ENCODE measurements at places on chromosomes 11 and 22.

DNA sequence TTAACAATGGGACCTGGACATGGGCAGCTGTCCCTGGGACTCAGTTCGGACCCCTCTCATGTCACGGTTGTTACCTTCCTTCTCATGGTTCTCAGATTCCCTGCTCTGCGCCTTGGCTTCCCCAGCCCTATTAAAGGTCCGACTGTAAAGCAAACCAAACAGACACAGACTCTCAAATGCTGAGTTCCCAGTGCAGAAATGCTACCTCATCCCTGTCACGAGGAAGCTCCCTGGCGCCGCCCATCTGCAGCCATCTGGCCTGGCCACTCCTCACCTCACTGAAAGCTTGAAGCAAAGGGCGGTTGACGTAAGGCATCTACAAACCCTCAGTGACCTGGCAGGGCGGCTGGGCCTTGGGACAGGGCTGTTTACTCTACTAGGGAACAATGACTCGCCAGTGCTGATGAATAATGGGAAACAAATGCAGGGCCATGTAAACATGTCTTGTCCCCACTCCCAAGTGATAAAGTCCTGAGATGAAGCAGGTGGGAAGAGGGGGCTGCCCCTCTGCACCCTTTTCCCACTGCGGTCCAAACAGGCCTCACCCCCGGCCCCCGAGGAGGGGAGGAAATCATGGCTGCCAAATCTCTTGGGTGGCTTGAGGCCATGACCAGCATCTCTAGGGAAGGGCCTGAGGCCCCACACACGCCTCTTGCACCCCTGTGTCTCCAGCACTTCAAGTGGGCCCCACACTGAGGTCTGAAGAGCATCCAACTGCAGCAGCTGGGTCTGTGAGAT, 49.3 kb downstream of the SCUBE1 start:
- H3K27ac ChIP-seq = peak overlapping the region; percentile 21
- peaks cover 10% of the 10 kb centered on the region for H3K4me1 ChIP-seq
- no peak overlapping the region for H3K4me3 ChIP-seq
- no peaks in the 10 kb centered on the region for H3K36me3 ChIP-seq
- no peaks in the 10 kb centered on the region for H3K27me3 ChIP-seq

DNA sequence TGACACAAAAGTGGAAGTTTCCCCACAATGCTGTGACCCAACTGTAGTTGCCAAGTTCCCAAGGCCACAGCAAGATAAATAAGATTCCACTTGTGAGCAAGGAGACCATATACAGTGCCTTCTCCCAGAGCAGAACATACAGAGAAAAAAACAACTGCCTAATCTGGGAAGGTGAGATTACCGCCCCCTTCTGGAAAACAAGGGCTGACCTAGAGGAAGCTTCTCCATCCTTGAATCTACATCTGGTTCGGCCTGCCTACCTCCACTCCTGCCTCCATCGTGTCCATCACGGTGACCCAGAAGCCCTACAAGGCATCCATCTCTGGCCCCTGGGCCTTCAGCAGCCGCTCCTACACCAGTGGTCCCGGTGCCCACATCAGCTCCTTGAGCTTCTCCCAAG, 6.1 kb upstream of the RNASEH2C start:
- no peak overlapping the region for H3K4me3 ChIP-seq
- no peak overlapping the region for H3K27ac ChIP-seq
- peaks cover 5% of the 10 kb centered on the region for H3K4me1 ChIP-seq
- DNase-seq = no peak
- H3K36me3 ChIP-seq = no peaks in the 10 kb centered on the region

DNA sequence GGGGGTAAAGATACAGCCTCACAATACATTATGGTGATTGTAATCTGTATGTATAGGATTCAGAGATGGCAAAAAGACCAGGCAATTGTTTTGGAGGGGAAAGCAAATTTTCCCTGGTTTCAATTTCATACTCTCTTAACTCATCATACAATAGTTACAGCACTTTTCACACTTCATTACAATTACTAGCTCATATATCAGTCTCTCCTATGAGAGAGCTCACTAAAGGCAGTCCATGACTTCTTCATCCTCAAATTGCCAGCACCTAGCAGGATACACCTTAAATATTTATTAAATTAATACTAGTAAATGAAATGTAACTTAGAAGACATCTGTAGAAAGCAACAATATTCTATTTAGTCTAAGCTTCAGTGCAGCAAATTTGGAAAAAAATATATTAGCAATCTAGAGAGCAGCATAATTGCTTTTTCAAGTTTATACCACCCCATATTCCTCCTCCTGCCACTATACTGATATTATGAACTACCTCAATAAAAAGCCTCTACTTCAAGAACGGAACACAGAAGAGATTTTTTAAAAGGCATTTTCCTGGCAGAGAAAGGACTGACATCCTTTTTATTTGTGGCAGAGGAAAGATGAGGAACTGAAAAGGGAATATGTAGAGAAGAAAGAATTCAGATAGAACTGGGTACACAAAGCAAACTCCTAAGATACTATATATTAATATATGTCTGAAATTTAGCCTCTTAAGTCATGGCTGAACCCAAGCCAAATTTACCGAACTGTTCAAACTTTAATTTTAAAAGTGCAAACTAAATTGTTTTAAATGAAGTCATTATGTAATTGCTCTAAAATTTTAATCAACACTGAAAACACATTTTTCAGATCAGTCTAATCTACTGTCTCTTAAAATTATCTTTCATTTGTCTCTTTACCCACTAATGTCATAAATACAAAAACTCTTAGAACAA, 27.7 kb downstream of the PICALM start:
- DNase-seq = no peak
- H3K36me3 ChIP-seq = peaks cover 14% of the 10 kb centered on the region
- H3K4me1 ChIP-seq = peaks cover 63% of the 10 kb centered on the region
- H3K27ac ChIP-seq = peak overlapping the region; percentile 45
- no peak overlapping the region for H3K4me3 ChIP-seq

GRCh38 chr22:49968831-49969661, 8.5 kb downstream of the PIM3 start:
- peaks cover 3% of the 10 kb centered on the region for H3K36me3 ChIP-seq
- DNase-seq = peak; percentile 43
- H3K4me1 ChIP-seq = peaks cover 14% of the 10 kb centered on the region

DNA sequence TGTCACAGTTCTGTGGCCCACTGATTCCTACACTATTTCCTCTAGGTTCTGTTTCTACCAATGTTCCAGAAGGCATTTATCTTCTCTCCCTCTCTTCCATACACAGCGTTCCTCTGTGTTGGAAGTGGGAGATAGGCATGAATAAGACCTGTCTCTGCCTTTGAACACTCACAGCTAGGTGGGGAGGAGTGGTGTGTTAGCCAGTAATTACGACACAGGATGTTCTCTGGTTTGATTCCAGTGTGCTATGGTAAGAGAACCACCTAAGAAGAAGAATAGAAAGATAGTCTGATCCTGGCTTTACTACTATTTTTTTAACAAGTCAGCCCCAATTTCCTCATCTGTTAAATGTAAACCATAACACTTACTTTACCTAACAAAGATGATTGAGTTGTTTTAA, 200.2 kb upstream of the MTMR2 start:
- H3K4me3 ChIP-seq = no peak overlapping the region
- H3K27me3 ChIP-seq = no peaks in the 10 kb centered on the region
- H3K27ac ChIP-seq = no peak overlapping the region
- no peak for DNase-seq
- H3K4me1 ChIP-seq = peaks cover 29% of the 10 kb centered on the region
- peaks cover 24% of the 10 kb centered on the region for H3K36me3 ChIP-seq

- no peak overlapping the region for H3K27ac ChIP-seq
- H3K36me3 ChIP-seq = no peaks in the 10 kb centered on the region
- no peak overlapping the region for H3K4me3 ChIP-seq
Measured at GRCh38 chr11:8309311-8309710, 45.6 kb upstream of the LMO1 start.

DNA sequence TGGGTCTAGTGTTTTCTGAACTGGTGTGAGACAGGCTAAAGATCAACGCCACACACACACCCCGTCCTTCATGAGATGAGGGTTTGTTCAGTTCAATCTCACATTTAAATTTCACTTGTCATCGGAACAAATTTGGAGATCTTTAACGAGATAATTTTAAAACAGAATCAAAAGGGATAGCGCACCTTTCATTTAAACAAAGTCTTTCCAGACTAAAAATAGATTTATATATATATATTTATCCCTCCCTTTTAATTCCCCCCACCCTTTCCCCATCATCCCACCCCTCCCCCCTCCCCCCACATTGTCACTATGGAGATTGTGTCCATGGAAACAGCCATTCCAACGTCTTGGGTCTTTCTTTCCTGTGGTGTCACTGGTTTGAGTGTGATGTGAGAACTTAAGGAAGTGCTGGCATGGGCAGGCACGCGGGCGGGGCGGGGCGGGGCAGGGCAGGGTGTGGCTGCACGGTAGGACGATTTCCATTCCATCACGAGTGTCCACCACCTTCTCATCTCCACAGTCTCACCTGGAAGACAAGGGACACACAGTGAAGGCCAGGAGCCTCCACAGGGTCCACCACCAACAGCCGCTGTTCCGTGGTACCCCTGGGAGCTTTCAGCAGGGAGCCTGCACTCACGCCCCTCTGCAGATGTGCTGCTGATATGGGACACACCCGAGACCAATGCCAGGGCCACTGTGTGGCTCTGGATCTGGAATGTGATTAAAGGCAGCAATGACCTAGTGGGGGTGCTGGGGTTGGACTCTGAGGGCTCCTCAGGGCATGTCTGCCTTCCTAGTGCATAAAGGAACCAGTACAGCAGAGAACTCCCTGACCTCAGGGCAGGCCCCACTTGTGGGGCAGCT, 30.5 kb upstream of the CYP2D6 start:
- no peak overlapping the region for H3K27ac ChIP-seq
- no peak for DNase-seq
- no peak overlapping the region for H3K4me3 ChIP-seq

DNA sequence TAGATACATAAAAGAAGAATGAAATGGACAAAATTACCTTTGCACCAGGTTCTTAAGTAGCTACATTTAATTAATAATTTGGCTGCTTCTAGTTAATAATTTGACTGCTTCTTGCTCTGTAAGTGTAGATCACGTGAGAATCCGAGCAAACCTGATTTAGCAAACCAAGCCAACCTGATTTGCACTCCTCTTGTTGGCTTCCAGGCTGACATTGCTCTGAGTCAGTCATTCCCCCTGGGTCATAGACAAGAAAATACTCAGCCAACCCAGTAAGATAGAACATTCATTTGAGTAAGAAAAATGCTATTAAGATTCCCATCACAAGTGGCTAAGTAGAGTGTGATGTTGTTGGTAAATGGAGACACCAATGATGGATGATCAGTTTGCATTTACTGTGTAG, 304.1 kb downstream of the C11orf87 start:
- no peak for DNase-seq
- H3K4me1 ChIP-seq = no peaks in the 10 kb centered on the region

GRCh38 chr11:117929916-117930570, 841 bp upstream of the TMPRSS13 start:
- H3K27me3 ChIP-seq = peaks cover 7% of the 10 kb centered on the region
- H3K27ac ChIP-seq = peak overlapping the region; percentile 95
- peak overlapping the region; percentile 35 for H3K4me3 ChIP-seq
- no peaks in the 10 kb centered on the region for H3K36me3 ChIP-seq

- H3K36me3 ChIP-seq = peaks cover 40% of the 10 kb centered on the region
- H3K27ac ChIP-seq = no peak overlapping the region
- no peak for DNase-seq
- H3K4me3 ChIP-seq = no peak overlapping the region
- H3K4me1 ChIP-seq = peaks cover 43% of the 10 kb centered on the region
Measured at GRCh38 chr11:108221371-108221770, 1.1 kb downstream of the NPAT start.

GRCh38 chr11:133659538-133660201, 127.4 kb upstream of the OPCML start:
- H3K4me3 ChIP-seq = no peak overlapping the region
- peaks cover 3% of the 10 kb centered on the region for H3K4me1 ChIP-seq
- H3K27ac ChIP-seq = no peak overlapping the region
- no peak for DNase-seq

DNA sequence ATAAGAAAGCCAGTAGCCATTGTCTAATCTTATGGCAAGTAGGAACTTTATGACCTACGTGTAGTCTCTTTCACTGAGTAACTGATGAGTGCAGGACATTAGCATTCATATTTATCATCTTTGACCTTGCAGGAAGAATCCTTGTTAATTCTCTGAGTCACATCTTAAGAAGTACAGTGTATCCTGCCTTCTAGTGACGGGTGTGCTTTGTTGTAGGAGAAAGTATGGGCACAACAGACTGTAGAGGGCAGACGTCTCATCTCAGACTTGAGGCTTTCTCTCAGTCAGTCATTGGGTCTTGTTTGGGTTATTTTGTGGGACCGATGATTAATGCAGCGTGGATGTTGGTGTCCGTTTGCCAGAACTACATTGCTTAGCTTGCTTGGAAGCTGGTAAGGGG, 6.8 kb downstream of the RNF214 start:
- H3K36me3 ChIP-seq = peaks cover 7% of the 10 kb centered on the region
- DNase-seq = no peak
- H3K27ac ChIP-seq = no peak overlapping the region
- H3K4me1 ChIP-seq = peaks cover 3% of the 10 kb centered on the region
- no peak overlapping the region for H3K4me3 ChIP-seq

DNA sequence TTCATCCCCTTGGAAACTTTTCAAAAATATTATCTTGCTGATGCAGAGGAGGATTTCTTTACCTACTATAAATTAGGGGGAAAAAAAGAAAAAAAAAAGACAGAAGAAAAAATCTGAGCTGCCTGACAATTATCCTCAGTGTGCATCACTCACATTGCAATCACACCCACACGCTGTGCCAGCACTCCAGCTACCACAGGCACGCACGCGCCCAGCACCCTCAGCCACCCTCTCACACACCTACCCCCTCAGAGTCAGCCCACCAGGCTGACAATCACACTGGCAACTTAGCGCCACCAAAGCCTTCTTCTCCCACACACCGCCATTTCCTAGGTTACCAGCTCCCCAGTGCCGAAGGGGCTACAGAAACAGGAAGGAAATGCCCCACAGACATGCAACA, 236.1 kb downstream of the KCNA4 start:
- H3K4me1 ChIP-seq = no peaks in the 10 kb centered on the region
- H3K27me3 ChIP-seq = no peaks in the 10 kb centered on the region
- H3K4me3 ChIP-seq = no peak overlapping the region
- no peaks in the 10 kb centered on the region for H3K36me3 ChIP-seq
- no peak for DNase-seq
- H3K27ac ChIP-seq = no peak overlapping the region

GRCh38 chr11:101993172-101993571, 54.1 kb upstream of the CFAP300 start:
- no peaks in the 10 kb centered on the region for H3K36me3 ChIP-seq
- H3K27me3 ChIP-seq = no peaks in the 10 kb centered on the region
- no peak overlapping the region for H3K4me3 ChIP-seq

DNA sequence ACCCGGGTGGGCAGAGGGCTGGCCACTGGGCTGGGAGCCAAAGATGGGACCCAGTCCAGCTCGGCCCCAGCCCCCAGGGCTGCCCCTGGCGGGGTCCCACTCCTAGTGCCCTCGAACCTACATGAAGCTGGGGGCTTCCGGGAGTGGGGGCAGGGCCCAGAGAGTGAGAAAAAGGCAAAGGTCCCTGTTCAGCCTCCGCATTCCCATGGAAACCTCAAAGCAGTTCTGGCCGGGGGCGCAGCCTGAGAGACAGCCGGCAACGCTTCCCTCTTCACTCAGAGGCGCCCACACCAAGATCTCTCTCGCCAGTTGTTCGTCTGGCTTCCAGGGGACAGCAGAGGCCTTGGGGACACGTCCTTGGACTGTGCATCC, 22.4 kb upstream of the ARHGAP8 start:
- DNase-seq = no peak
- peaks cover 7% of the 10 kb centered on the region for H3K36me3 ChIP-seq
- no peaks in the 10 kb centered on the region for H3K27me3 ChIP-seq
- H3K4me3 ChIP-seq = no peak overlapping the region
